Pancreas (tissue), 10 donors: ENCODE measurements at places on chromosomes 4 and X. TPM values are rescaled to one million over a fixed set of nuclear protein-coding genes. Genes with fewer than 3 reads are reported as not detected.

DNA sequence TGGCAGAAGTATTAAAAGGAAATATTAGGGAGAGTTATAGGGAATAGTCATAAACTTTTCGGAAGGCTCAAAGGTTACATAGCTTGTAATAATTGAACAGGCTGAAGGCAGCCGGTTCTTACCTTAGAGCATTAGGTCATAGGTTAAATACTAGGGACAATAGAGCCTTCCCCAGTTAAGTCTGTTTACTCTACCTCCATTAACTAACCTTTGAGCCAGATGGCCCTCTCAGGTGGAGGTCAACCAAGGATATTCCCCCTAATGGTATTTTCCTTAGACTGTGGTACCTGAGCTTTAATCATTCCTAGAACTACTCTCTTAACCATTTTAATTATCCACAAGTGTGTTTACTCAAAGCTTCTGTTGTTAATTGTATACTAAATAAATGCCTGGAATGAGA is 920.9 kb upstream of the PABPC4L start:
- H3K27ac ChIP-seq: no peak overlapping the region
- DNase-seq: no peak
- no peaks in the 10 kb centered on the region for H3K36me3 ChIP-seq
- no peak overlapping the region for H3K4me3 ChIP-seq

GRCh38 chr4:101972791-101973190 is 182.3 kb downstream of the BANK1 start:
- H3K36me3 ChIP-seq: no peaks in the 10 kb centered on the region
- DNase-seq: no peak
- H3K4me1 ChIP-seq: no peaks in the 10 kb centered on the region
- no peak overlapping the region for H3K27ac ChIP-seq

The FGFBP1 gene
- 0.09 TPM for total RNA-seq

DNA sequence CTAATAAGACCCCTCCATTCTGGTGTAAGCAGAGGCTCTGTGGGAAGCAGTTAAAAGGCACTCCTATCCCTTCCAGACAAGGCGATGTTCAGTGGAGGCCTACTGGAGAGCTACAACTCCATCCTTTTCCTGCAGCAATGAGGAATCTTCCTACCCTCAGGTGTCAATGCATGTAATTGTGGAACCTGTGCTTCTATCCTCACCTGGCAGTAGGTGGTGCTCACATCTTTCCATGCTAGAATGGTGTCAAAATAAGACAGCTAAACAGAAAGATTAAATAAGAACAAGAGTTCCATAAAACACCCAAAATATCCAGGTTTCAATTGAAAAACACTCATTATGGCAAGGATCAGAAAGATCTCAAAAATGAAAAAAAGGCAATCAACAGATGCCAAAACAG is 224.6 kb downstream of the IL15 start:
- no peak overlapping the region for H3K4me3 ChIP-seq
- H3K27me3 ChIP-seq: no peaks in the 10 kb centered on the region
- no peaks in the 10 kb centered on the region for H3K36me3 ChIP-seq
- DNase-seq: no peak

DNA sequence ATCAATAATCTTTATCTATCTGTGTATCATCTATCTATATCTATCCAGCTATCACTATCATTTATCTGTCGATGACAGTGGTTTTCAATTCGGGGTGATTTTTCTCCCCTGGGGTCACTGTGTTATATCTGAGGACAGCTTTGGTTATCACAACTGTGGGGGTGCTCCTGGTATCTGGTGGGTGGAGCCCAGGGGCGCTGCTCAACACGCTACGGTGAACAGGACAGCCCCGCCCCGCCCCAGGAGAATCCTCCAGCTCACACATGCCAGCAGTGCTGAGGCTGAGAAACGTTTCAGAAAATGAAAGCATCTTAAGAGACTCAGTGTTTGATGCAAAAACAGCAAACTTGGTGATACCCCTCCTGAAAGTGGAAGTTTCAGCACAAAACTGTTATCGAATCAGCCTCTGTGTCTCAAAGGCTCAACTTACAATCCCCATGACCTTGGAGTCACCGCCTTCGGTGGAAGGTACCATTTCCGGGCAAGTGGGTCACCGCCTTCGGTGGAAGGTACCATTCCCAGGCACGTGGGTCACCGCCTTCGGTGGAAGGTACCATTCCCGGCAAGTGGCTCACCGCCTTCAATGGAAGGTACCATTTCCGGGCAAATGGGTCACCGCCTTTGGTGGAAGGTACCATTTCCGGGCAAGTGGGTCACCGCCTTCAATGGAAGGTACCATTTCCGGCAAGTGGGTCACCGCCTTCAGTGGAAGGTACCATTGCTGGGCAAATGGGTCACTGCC is 315.3 kb downstream of the DHRSX start:
- H3K27ac ChIP-seq: no peak overlapping the region
- no peak overlapping the region for H3K4me3 ChIP-seq
- H3K4me1 ChIP-seq: no peaks in the 10 kb centered on the region
- no peaks in the 10 kb centered on the region for H3K36me3 ChIP-seq

The SAGE1 gene
- 0.47 TPM for total RNA-seq

The PAGE1 gene
- total RNA-seq: not detected

- H3K27ac ChIP-seq: no peak overlapping the region
- H3K4me1 ChIP-seq: no peaks in the 10 kb centered on the region
- no peaks in the 10 kb centered on the region for H3K36me3 ChIP-seq
- no peaks in the 10 kb centered on the region for H3K27me3 ChIP-seq
Observed at GRCh38 chr4:6520051-6520636, 47.7 kb upstream of the PPP2R2C start.

GRCh38 chr4:16659079-16659478 is 239.4 kb downstream of the LDB2 start:
- no peak overlapping the region for H3K27ac ChIP-seq
- H3K4me3 ChIP-seq: no peak overlapping the region
- H3K27me3 ChIP-seq: no peaks in the 10 kb centered on the region
- H3K36me3 ChIP-seq: no peaks in the 10 kb centered on the region
- DNase-seq: no peak
- H3K4me1 ChIP-seq: no peaks in the 10 kb centered on the region

DNA sequence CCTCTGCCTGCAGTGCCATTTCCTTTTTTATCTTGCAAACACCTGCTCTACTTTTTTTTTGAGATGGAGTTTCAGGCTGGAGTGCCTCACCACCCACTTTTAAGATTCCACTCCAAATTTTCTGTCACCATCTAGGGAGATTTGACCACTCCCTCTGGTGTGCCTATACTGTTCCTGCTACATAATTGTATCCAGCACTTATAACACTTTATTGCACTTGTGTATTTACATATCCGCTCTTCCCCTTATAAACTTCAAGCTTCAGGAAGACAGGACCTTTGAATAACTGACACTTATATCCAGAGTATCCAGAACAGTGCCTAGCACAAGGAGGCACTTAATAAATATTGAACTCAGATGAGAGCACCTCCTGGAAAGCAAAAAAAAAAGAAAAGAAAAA is 6.2 kb upstream of the CENPI start:
- H3K4me1 ChIP-seq: no peaks in the 10 kb centered on the region
- H3K27ac ChIP-seq: no peak overlapping the region
- H3K4me3 ChIP-seq: no peak overlapping the region
- H3K36me3 ChIP-seq: no peaks in the 10 kb centered on the region

DNA sequence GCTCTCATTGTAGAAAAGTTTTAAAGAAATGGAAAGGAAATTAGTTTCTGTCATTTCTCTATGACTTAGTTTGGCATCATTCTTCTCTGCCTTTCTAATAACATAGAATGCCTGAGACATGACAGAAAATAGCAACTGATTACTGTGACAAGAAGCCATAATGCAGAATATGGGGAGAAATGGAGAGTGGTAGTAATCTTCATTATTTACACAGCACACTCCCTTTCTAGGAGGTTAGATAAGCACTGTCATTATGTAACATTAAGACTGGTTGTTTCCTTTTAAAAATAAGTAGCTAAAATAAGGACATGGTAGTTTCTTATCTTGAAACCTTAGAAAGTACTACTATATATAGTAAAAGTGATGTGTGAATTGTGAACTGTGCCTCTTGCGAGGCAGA is 1227.9 kb upstream of the PABPC4L start:
- H3K4me3 ChIP-seq: no peak overlapping the region
- no peaks in the 10 kb centered on the region for H3K36me3 ChIP-seq
- no peaks in the 10 kb centered on the region for H3K27me3 ChIP-seq
- no peak overlapping the region for H3K27ac ChIP-seq
- no peak for DNase-seq

GRCh38 chrX:48574270-48575266 is at the start of gene RBM3:
Gene RBM3 (plus strand): TSS chrX:48574484. CDS start chrX:48575181, 697 bp downstream.
- H3K27ac ChIP-seq: peak within 1 kb of the TSS; percentile 96
- peaks cover 10% of the 10 kb centered on the region for H3K36me3 ChIP-seq
- H3K4me1 ChIP-seq: no peaks in the 10 kb centered on the region
- H3K4me3 ChIP-seq: peak within 1 kb of the TSS; percentile 52
- no peaks in the 10 kb centered on the region for H3K27me3 ChIP-seq

DNA sequence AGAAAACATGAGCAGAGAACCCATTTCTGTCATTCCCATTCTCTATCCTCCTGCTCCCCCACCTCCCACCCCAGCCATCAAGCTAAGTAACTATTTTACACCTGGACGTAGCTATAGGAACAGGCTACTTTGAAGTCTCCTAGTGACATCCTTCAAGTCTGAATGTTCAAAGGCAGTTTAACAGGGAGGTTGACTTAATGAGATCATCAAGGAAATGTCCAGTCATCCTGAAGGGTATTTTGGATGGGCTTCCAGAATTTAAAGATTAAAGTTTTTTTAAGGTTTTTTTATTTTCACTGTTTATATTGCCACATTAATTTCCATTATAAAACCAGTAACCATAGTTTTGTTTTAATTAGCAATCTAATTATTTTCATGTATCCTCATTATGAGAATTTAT is 41.1 kb downstream of the HPF1 start:
- H3K27ac ChIP-seq: no peak overlapping the region
- no peaks in the 10 kb centered on the region for H3K36me3 ChIP-seq
- H3K4me3 ChIP-seq: no peak overlapping the region
